ENCODE measurements at places on chromosomes 1 and 21.

DNA sequence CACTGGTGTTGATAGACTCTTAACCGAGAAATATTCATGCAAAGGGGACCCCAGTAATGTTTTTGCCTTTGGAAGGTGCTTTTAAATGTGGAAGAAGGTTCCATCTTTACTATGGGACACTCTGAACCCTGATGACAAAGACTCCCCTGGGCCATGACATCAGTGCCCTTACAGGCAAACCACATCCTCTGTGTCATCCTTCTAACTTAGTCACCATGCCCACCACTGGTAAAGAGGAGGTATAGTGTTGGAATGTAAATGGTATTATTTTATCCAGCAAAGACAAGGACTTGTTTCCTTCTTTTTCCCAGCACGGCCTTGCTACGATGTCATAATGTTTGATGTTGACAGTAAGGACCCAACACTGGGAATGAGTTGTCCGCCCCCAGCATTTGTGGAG lies 12.6 kb downstream of the METTL13 start:
- no peak for DNase-seq

- DNase-seq = no peak
These were observed 80.8 kb downstream of the S1PR1 start for GRCh38 chr1:101317590-101317989.

DNA sequence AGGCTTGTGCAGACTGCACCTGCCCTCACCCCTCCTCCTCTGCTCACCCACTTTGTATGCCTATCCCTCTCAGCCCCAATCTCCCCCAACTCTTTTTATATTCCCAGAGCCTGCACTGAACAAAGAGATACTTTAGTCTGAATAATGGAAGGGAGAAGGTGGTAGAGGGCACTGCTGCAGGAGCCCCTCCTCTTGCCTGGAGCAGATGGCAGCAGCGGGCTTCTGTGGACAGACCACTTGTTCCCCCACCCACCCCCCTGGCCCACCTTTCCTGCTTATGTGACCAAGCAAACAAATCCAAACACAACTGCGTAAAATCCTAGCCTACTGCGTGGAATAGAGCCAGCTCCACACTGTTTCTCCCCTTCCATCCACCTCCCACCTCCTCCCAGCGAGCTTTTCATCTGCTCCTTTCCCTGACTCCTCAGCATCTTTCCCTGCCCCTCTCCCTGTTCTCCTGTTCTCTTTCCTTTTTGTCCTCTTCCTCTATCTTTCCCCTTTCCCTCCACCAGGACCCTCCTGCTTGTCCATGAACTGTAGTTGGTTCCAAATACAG lies 27.5 kb downstream of the RGS8 start:
- DNase-seq = no peak

GRCh38 chr1:31689854-31690253 lies 14.0 kb downstream of the COL16A1 start:
- no peak for DNase-seq

DNA sequence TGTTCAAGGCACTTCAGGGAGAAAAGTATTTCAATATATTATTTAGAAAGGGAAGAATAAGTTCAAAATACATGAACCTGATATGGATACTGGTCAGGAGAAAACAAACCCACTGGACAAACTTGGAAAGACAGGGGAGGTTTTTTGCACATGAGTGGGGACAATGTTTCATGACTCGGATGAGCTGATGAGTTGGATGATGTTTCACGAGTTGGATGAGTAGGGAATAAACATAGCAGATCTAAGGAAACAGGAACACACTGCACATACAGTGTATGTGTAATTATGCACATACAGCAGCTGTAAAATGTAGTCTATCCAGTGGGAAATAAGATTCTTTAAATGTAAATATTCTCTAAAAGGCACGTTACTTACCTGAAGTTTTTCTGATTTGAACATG lies 682.9 kb upstream of the ADAMTS5 start:
- no peak for DNase-seq

- DNase-seq = no peak
These were observed 41.3 kb upstream of the GNG12 start for GRCh38 chr1:67874501-67875111.

DNA sequence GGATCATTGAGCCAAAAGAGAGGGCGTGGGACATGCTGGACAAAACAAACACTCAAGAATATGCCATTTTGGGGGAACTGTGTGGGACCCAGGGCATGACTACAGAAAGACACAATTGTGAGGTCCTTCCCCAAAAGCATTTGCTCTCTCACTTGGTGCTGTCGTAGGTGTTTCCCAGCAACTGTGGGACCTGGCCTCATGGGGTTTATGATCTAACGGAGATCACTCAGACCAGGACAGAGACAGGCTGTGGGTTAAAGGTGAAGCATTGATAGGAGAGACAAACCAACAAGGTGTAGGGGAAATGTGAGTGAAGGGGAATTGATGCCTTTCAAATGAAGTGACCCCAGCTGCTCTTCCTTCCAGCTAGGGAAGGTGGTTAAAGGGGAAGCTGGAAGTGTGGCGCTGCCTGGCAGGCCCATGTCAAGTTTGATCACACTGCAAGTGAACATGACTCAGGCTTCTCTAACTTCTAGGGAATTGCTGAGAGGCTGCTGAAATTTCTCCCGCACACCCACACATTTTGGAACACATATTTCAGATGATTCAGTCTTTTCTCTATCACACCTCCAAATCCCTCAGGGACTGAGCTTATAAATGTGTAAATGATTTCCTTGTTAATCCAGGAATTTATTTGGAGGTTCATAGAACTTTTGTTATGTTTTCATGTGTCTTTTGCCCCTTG lies 30.2 kb downstream of the TRAF5 start:
- no peak for DNase-seq

DNA sequence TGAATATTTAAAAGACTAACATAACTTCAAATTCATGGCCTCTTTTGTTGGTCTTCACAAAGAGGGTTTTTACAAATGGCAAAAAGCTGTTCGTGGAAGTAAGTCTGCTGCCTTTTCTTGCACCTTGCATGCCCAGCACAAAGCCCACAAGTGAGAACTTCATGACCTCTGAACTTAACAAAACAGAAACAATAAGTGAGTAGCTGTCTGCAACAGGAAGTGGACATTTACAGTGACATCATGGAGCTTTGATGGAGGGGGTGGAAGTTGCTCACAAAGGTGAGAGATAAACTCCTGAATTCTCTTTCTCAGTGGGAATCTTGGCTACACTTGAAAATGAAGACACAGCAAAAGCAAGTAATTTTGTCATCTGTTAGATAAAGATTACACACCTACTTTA lies 303.3 kb upstream of the DEPDC1 start:
- no peak for DNase-seq

- DNase-seq = peak; percentile 1
These were observed 17.8 kb upstream of the FAM131C start for GRCh38 chr1:16091296-16091695.

DNA sequence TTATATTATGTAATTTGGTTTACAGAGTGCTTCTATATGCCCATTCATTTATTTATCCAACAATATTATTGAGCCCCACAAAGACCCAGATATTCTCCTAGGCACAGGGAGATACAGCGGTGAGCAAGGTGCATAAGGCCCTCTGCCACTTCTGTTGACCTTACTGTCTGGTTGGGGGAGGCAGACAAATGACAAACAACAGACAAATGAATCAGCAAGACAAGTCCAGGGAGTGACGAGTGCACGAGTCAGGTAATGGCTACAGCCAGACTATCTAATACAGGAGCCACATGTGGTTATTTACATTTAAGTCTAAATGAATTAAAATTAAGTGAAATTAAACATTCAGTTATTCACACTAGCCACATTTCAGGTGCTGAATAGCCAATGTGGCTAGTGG lies 22.0 kb upstream of the BCAR3 start:
- DNase-seq = no peak

- DNase-seq = no peak
These were observed 121.1 kb upstream of the SYT6 start for GRCh38 chr1:114274621-114275317.

DNA sequence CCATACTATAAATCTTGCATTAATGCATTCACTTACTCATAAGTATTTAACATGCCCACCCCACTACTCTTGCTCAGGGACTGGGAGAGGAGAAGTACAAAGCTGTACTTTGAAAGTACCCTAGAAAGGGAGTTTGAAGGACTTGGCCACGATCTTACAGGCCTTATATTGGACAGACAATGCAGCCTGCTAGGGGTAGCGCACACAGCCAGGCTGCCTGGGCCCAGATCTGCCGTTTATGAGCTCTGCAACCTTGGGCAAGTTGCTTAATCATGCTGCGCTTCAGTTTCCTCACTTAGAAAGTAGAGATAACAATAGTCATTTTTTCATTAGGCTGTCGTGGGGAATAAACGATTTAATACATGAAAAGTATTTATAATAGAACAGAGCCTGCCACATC lies 110.1 kb downstream of the CDC7 start:
- DNase-seq = no peak

DNA sequence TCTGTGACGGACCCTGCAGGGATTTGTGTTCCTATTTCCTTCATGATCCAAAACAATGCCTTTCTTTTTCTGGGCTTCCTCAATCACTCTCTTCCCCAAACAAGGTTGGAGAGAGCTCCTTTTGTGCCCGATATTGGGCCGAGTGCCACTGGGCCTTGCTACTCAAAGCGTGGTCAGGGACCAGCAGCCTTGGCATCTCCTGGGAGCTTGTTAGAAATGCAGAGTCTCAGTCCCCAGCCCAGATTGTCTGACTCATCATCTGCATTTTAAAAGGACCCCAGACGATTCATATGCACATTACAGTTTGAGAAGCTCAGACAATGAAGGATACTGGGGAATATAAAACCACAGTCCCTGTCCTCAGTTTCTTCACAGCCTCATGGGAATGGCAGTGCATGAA lies 19.9 kb downstream of the ADORA1 start:
- DNase-seq = no peak

DNA sequence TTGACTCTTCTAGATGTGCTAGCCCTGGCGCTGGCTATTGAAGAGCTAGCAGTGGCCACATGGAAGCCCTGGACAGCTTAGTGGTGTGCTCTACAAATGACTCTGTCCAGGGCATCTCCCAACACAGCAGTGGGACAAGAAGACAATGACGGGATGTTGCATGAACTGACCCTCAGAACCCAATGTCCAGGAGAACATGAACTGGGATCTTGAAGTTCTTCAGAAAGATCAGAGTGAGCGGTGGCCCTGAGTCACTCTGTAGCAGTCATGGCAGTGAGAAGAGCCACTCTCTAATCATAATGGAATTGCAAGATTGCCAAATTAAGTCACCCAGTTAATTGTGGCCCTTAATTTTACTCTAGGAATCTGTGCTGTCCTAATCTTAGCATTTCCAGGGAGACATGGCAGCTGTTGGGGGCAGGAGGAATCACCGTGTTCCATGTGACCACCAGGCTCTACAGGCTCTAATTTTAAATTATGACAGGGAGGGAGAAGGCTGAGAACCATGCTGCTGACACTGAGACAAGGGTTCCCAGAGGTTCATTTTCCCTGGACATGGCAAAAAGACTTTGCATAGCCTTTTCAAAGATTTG lies 10.2 kb upstream of the OBSCN start:
- no peak for DNase-seq

DNA sequence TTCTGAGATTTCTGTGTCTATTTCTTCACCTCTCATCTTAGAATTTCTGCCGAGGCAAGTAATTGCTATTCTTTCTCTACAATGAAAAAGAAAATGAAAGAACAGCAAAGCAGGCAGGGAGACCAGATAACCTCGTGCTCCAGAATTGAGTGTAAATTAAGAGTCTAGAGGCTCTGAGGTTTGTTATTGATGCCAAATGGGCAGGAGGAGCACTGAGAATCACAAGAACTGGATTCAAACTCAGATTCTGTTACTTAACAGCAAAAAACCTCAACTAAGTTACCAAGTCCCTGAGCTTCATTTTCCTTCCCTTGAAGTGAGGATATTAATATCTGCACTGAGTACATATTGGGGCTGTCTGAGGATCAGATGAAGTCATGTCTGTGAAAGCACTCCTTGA lies 5.5 kb upstream of the DDR2 start:
- no peak for DNase-seq

GRCh38 chr1:57719274-57719673 lies 295.4 kb upstream of the DAB1 start:
- no peak for DNase-seq

DNA sequence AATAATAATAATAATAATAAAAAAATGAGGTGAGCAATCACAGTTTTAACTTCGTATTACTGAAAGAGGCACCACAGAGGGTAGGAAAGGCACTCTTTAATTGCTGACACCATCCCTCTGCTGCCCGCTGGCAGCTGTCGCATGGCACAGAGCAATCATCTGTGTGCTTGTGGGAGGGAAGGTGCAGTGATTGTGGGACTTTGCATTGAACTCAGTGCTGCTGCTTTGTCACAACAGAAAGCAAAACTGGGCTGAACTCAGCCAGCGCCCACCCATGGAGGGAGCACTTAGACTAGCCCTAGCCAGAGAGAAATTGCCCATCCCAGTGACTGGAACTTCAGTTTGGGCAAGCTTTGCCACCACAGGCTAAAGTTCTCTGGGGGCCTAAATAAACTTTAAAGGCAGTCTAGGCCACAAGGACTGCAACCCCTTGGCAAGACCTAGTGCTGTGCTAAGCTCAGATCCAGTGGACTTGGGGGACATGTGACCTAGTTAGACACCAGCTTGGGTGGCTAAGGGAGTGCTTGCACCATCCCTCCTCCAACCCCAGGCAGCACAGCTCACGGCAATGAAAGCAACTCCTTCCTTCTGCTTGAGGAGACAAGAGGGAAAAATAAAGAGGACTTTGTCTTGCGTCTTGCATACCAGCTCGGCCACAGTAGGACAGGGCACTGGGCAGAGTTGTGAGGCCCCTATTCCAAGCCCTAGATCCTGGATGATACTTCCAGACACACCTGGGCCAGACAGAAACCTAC lies 59.3 kb downstream of the WDR4 start:
- no peak for DNase-seq

GRCh38 chr1:119245881-119246280 lies 105.4 kb upstream of the WARS2 start:
- DNase-seq = no peak

DNA sequence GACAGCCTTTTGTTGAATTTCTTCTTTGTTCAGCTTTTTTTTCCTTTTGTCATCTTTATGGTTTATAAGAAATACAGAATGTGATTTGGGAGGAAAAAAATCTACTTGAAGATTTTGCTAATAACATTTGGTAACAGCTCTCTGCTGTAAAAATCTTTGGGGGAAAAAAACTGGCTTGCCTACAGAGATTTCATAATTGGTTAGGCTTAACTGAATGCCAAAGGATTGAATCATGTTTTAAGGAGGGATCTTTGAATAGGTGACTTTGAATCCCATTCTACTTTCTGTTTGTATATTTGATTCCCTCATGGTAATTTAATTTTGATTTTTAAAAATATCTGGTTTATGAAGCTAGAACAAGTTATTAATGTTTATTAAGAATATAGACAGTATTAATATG lies 3.2 kb downstream of the BTF3L4 start:
- no peak for DNase-seq

- no peak for DNase-seq
These were observed 4.8 kb downstream of the PSMD4 start for GRCh38 chr1:151259351-151259750.

DNA sequence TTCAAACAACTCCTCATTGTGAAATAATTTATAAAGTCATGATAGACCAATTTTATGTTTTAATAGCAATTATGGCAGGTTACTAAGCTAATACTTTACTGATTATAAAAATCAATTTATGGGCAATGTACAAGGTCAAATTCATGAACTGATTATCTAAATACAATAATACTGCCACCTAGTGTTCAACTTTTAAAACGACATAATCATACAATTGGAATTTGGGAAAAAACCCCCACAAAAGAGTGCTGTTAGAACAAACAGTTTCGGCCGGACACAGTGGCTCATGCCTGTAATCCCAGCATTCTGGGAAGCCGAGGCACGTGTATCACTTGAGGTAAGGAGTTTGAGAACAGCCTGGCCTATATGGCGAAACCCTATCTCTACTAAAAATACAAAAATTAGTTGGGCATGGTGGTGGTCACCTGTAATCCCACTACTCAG lies 14.0 kb downstream of the GTF2B start:
- no peak for DNase-seq

Measured in left ventricle myocardium inferior (tissue), 1 donor.